Uterus (tissue), 4 donors: ENCODE measurements at places on chromosomes 5 and 9. TPM values are rescaled to one million over a fixed set of nuclear protein-coding genes. Genes with fewer than 3 reads are reported as not detected.

DNA sequence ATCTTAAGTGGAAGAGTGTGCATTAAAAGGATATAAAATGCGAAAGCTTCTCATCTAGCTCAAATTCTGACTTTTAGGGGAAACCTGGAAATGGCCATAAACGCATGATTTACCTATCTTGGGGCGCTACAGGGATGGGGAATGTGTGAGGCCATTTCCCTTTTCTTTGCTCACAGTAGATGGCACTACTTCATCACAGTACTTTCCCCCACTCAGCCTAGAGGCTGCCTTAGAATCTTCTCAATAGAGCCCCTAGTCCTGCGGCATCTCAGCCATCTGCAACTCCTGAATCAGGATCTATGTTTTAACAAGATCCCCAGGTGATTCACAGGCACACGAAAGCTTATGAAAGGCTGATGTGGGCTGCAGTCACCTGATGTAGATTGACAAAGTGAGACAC lies 110.8 kb downstream of the LHFPL2 start:
- no peak overlapping the region for H3K4me3 ChIP-seq
- H3K27ac ChIP-seq, result no peak overlapping the region
- no peaks in the 10 kb centered on the region for H3K27me3 ChIP-seq
- H3K36me3 ChIP-seq, result no peaks in the 10 kb centered on the region

GRCh38 chr9:21523021-21524014 lies 41.2 kb upstream of the IFNE start:
- no peaks in the 10 kb centered on the region for H3K27me3 ChIP-seq
- no peak for DNase-seq
- H3K4me3 ChIP-seq, result no peak overlapping the region
- no peaks in the 10 kb centered on the region for H3K4me1 ChIP-seq
- H3K36me3 ChIP-seq, result no peaks in the 10 kb centered on the region

DNA sequence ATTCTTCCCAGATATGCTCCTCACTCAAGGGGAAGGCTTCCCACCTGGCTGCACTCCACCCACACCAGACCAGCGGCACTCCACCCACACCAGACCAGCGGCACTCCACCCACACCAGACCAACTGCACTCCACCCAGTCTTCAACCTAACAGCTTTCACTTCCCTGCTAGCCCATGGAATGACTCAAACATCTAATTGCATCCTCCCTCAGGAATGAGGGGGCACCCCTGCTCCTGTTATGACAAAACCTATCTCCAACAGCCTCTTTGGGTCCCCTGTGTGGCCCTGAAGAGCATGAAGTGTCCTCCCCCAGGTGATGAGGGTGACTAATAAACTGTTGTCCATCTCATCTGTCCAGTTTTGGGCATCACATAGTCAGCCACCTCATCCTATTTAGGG lies 556.6 kb upstream of the TUSC1 start:
- H3K27me3 ChIP-seq, result no peaks in the 10 kb centered on the region
- H3K4me3 ChIP-seq, result no peak overlapping the region
- DNase-seq, result no peak
- H3K4me1 ChIP-seq, result no peaks in the 10 kb centered on the region

DNA sequence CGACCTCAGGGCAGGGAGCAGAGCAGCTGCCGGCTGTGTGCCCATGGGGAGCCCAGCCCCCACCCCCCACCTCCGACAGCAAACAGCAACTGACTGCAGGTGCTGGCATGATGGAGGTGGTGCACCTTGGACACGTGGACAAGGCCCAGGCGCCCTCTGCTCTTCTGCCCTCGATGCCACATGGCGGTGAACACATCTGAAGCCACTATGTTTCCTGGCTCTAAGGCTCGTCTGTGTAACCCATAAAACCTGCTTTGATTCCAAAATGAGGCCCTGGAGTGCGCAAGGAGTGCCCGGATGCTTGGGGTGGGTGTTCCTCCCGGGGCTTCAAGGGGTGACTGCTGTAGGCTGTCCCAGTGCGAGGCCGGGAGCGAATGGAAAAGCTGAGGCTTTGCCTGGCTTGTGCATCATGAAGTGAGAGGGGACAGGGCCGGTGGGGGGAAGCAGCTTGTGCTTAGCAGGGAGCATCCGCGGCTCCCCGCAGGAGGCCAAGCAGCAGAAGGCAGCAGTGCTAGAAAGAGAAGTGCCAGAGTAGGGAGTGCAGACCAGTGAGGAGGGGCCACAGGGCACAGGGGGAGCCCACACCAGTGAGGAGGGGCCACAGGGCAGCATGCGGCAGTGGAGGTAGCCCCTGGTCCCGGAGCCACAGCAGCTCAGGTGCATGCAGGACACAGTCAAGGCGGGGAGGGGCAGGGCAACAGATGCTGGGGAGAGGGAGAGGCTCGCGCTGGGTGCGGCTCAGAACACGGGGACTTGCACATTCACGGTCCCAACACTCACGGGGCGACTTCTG lies 30.0 kb downstream of the NKD2 start:
- no peak overlapping the region for H3K27ac ChIP-seq
- no peak for DNase-seq
- no peak overlapping the region for H3K4me3 ChIP-seq
- no peaks in the 10 kb centered on the region for H3K36me3 ChIP-seq
- H3K4me1 ChIP-seq, result no peaks in the 10 kb centered on the region
- H3K27me3 ChIP-seq, result no peaks in the 10 kb centered on the region

The CCDC192 gene
- 0.35 TPM for total RNA-seq
